ENCODE measurements at places on chromosomes 12 and 14. TPM values are rescaled to one million over a fixed set of nuclear protein-coding genes. Genes with fewer than 3 reads are reported as not detected.

NKX2-1 gene
- 0.22 TPM for total RNA-seq

LRRC10 gene
- total RNA-seq: not detected

CMA1 gene
- total RNA-seq: 2.3 TPM

SIX6 gene
- total RNA-seq: not detected

TEX22 gene
- 6.0 TPM for total RNA-seq

DIO3 gene
- total RNA-seq: 1.6 TPM

NFATC4 gene
- total RNA-seq: 78.9 TPM

ZBTB42 gene
- 3.6 TPM for total RNA-seq

SERPINA10 gene
- not detected for total RNA-seq

DBX2 gene
- 0.13 TPM for total RNA-seq

OR2AP1 gene
- not detected for total RNA-seq

ALX1 gene
- total RNA-seq: 0.22 TPM

BATF gene
- 1.7 TPM for total RNA-seq

MIPOL1 gene
- 25.8 TPM for total RNA-seq

GRCh38 chr12:132686825-132687210 lies 324 bp downstream of the POLE start:
- no peak for DNase-seq

DNA sequence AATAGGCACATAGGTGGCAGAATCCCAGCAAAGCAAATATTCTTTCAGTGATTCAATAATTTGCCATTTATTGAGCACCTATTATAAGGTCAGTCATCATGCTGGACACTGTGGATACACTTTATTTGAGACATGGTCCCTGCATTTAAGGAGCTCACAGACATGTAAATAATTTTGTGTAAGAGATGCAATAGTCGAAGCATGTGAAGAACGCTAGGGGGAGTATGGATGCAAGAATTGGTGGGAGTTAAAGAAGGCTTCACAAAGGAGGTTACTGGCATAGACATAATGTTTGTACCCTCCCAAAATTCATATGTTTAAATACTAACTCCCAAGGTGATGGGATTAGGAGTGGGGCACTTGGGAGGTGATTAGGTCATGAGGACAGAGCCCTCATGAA lies 260.6 kb upstream of the GARIN6 start:
- DNase-seq: no peak

GRCh38 chr12:81077686-81078441 lies at the start of gene ACSS3:
TSS of gene ACSS3 (plus strand) at chr12:81078079. CDS start at chr12:81078121, 42 bp downstream.
- DNase-seq: peak; percentile 79

GRCh38 chr14:28876572-28876945 lies 110.0 kb downstream of the FOXG1 start:
- no peak for DNase-seq

- DNase-seq: no peak
Observed at GRCh38 chr14:59823179-59823578, 47.4 kb downstream of the RTN1 start.

GRCh38 chr14:92463141-92463540 lies 50.4 kb upstream of the RIN3 start:
- peak; percentile 31 for DNase-seq

- DNase-seq: peak; percentile 10
Observed at GRCh38 chr12:122413516-122414404, 8.7 kb downstream of the CLIP1 start.

GRCh38 chr12:46349253-46349652 lies 23.3 kb downstream of the SLC38A2 start:
- no peak for DNase-seq

DNA sequence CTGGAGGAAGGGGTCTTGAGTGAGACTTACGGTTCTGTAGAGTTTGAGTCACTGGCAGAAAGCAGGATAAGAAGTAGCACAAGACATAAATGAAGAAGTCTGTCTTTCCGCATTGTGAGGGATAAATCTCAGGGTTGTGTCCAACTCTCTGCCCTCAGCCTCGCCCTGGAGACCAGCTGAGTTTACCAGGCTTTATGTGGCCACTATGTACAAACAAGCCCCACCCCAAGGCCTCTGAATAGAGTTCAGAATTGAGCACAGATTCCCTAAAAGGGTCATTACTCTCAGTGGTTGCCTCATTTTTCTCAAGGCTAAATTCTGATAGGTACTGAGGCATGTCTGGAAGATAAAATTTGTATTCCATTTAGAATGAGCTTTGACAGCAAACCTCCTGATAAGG lies at the start of gene PZP:
PZP (minus strand) TSS at position 167 of the 400 bp plus-strand sequence; CDS start at position 113, 54 bp downstream.
- DNase-seq: no peak

- DNase-seq: no peak
Observed at GRCh38 chr14:87131879-87132278, 861.1 kb downstream of the GALC start.

DNA sequence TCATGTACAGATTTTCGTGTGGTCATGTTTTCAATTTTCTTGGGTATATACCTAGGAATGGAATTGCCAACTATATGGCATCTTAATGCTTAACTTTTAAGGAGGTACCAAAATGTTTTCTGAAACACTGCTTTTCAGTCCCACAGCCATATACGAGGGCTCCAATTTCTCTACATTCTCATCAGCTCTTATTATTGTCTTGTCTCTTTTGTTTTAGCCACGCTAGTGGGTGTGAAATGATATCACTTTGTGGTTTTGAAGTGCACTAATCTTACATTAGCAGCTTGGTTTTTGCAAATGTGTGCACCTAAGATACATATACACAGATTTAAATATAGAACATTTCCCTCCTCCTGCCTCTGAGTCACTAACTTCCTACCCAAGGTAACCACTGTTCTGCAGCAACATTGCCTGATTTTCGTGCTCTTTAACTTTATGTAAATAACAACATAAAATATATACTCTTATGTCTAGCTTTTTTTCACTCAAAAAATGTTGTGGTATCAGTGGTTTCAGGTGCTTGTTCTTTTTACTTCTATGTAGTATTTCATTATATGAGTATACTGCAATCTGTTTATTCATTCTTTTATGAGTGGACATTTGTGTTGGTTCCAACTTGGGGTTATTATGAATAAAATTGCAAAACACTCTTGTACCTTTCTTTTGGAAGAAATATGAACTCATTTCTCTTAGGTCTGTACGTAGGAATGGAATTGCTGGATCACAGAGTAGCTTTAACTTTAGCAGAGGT lies 73.1 kb downstream of the ZFP36L1 start:
- no peak for DNase-seq

DNA sequence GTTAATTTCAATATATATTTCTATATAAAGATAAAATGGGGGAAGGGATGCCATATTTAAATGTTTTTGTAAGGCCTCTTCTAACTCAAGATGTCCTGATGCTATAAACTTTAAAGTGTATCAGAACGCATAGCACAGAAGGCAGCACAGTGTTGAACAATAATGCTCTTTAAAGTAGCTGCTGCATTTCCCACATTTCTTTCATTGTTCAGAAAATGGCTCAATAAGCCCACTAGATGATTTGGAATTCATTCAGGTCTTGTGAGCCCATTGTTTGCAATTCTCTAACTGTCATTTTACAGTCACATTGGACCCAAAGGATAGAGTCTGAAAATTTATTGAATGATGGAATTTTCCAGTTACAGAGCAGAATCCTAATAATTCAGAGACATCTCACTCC lies 64.0 kb upstream of the PCED1B start:
- no peak for DNase-seq

GRCh38 chr14:67453575-67454300 lies 34.8 kb downstream of the TMEM229B start:
- no peak for DNase-seq

- no peak for DNase-seq
Observed at GRCh38 chr12:510071-510825, 50.5 kb downstream of the B4GALNT3 start.

DNA sequence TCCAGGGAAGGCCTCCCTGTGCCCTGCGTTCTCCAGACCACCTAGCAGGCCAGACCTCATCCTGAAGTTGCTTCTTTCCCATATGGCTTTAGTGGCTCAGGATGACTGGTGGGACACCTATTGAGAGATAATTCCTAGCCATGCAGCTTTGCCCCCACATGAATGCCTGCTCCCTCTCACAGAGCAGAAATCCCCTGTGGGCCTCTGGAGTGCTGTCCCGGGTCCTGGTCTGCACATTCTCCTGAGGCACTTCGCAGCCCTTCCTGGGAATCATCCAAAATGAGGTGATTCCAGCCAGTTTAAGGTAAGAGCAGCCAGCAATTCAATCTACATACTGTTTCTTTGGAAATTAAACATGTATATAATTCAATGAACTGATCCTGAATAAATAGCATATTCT lies 135.9 kb downstream of the GPR65 start:
- DNase-seq: no peak

DNA sequence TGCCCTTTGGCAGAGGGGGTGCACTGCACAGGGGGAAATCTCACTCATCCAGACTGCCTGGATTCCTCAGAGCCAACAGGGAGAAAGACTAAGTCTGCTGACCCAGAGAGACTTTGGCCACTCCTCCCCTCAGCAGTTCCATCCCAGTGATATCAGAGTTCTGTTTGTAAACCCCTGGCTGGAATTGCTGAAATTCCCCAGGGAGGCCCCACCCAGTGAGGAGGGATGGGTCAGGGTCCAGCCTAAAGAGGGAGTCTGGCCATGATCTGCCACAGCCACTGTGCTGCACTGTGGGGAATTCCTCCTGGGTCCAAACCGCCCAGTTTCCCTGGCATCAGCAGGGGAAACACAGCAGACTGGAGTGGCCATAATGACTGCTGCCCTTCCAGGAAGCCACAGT lies 54.9 kb upstream of the USP15 start:
- no peak for DNase-seq

GRCh38 chr12:98709022-98709421 lies 63.9 kb downstream of the APAF1 start:
- DNase-seq: no peak

DNA sequence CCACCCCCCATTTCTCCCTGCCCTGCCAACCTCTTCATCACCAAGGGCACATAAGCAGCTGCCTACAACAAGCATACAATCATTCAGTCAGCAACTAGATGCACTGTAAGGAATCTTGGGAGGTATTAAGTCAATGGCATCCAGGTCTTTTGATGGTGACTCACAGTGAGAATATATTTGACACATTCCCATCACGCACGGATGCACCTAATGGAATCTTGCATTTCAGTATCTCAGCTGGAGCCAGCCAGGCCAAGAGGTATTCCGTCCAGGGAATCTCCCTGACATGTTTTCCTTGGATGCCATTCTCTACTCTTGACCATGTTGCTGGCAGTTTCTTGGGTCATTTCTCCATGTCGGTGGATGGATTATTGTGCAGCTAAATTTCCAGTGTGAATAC lies 73.9 kb upstream of the CAPRIN2 start:
- DNase-seq: peak; percentile 18

- DNase-seq: no peak
Observed at GRCh38 chr12:57905812-57906475, 35.4 kb upstream of the ATP23 start.

- DNase-seq: peak; percentile 41
Observed at GRCh38 chr12:52252728-52253343, 19.8 kb downstream of the KRT7 start.

GRCh38 chr14:35695647-35696046 lies 113.4 kb downstream of the RALGAPA1 start:
- DNase-seq: no peak

DNA sequence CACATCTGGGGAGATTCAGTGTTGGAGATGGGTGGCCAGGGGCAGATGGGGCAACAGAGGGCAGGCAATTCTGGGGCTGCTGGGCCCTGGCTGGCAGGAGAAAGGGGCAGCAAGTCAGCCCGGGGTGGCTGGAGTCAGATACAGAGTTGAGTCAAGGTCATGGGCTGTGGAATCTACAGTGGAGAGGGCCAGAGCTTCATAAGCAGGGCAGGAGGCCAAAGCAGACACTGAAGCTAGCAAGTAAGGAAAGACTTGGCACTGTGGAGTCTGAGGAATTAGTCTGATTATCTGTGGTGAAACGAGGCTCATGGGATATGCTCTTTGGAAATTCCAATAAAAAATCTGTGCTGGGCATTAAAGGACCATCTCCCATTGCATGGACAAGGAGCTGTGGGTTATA lies 95.5 kb downstream of the TMX1 start:
- DNase-seq: peak; percentile 73

GRCh38 chr12:124408822-124409517 lies 114.1 kb downstream of the RFLNA start:
- DNase-seq: no peak

DNA sequence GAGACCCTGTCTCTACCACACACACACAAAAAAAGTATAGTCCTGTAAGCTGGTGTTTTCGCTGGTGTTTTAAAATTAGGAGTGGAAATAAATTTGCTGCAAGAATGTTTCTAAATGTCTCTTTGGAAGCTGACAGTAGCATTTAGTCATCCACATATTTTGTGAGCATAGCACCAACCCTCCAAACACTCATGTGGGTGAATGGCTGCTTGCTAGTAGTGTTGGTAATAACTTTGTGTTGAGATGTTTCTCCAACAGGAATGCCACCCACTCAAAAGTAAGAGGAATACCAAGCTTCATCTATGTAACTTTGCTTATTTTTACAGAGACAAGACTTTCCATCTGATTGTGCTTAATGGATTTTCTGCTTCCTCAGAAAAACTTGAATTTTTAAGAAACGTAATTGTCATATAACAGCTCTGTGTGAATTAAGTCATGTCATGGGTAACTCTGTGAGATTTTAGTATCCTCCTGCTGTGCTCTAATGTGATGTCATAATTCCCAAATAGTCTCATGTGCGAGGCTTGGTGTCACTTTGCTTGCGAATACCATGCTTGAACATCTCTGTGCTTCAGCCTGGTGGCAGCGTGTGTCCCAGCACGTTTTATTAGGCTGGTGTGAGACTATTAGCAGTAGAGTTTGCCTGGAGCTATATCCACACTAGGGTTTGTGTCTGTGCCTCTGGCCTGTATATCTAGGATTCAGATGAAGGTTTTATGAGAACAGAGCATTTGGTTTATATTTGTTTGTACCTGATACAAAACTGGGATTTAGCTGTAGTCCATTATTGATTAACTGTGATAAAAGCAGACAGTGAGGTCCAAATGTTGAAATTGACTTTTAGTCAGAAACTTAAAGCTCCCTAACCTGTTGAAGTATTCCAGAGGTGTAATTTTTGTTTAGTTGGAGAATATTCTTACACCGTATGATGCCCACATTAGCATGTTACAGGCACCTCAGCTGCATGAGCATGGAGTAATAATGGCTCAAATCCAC lies 80.5 kb downstream of the FBXW8 start:
- DNase-seq: no peak

- DNase-seq: no peak
Observed at GRCh38 chr14:80080601-80081000, 130.7 kb downstream of the DIO2 start.

DNA sequence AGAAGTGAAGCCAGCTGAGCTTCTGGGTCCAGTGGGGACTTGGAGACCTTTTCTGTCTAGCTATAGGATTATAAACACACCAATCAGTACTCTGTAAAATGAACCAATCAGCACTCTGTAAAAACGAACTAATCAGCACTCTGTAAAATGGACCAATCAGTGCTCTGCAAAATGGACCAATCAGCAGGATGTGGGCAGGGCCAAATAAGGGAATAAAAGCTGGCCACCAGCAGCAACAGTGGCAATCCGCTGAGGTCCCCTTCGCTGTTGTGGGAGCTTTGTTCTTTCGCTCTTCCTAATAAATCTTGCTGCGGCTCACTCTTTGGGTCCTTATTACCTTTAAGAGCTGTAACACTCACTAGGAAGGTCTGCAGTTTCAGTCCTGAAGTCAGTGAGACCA lies 72.3 kb downstream of the NTS start:
- DNase-seq: no peak

GRCh38 chr12:105935106-105935505 lies 203.6 kb downstream of the NUAK1 start:
- DNase-seq: no peak

GRCh38 chr14:43105305-43105704 lies 1401.8 kb downstream of the FSCB start:
- no peak for DNase-seq
